NCI-H2171 treated with DMSO at 0.1 percent for 48 hours (cell line): ENCODE measurements at places on chromosomes 7 and 10.

DNA sequence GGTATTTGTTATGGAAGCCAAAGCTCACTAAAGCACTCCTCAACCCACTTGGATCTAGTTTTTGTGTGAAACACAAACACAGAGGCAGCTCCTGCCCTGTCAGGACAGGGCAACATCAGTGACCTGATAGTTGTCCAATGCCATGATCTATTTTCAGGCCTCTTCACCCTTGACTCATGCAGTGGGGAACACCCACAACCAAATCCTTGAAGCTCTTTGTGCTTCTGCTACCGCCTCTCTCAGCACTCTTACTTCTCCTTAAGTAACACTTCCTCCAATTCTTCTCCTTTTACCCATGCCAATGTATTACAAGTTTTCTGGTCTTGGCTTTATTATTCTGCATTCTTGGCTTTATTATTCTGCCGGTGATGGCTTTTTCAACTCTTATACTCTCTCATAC is 425.3 kb downstream of the INHBA start:
- no peak for DNase-seq

DNA sequence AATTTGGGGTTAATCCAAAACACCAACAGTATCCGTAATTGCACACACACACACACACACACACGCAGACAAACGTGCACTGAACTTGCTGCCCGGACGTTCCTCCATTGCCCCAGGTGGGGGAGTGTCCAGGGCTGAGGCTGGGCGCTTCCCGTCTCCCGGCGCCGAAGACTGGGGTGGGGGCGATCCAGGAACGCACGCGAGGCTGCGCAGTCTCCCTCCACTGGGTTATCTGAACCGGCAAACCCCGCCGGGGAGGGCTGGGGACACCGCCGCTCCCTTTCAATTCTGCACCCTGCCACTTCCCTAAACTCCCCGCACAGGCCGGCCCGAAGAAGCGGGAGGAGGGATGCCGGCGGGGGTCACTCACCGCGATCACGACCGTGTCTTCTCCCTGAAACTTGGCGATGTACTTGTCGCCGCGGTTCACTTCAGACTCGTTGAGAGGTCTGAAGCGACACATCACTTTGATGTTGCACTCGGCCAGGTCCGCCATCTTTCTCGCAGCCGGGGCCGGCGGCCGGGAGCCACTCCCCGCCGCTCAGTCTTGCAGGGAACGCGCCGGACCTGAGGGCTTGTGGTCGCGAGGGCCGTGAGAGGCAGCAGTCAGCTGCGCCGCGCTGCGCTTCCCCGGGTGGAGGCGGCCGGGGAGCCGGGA is 618 bp downstream of the KIF5B start:
- DNase-seq: peak; percentile 44

- no peak for DNase-seq
Measured at GRCh38 chr7:137895301-137896221, 48.8 kb upstream of the DGKI start.

- no peak for DNase-seq
Measured at GRCh38 chr10:30493609-30494530, 59.9 kb downstream of the MAP3K8 start.

DNA sequence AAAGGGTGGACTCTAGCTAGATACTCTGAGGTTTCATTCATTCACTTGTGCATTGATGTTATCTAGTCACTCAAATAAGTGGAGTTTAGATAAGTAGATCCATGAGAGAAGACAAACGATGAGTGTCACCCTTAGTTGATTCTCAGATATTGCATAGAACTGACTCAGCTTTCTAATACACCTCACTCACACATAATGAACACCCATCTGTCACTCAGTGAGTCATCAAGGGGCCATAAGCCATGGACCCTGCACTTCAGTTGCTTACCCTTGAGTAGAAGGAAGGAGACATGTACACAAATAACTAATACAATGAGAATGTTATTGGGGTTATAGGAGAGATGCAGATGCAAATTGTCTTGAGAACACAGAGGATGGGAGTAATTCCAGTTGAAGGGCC is 163.8 kb downstream of the SORCS3 start:
- DNase-seq: no peak

- DNase-seq: peak; percentile 46
Measured at GRCh38 chr10:128011059-128011979, 104.4 kb downstream of the PTPRE start.

DNA sequence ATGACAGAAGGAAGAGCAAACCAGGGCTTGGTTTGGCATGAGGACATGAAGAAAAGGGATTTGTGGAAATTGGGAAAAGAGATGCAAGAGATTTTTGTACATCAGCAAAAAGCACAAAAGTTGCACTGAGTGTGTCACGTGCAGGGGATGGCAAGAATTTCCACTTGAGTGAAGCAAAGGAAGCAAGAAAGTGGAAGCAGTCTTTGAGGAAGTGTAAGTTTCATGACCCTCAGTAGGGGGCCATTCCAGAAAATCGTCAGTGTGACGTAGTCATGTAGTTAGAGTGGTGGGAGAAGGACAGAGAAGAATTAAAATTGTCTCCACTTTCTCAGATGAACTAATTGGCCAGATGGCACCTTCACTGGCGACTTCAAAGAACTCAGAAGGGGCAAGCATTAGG is 123.3 kb upstream of the FZD1 start:
- DNase-seq: no peak

DNA sequence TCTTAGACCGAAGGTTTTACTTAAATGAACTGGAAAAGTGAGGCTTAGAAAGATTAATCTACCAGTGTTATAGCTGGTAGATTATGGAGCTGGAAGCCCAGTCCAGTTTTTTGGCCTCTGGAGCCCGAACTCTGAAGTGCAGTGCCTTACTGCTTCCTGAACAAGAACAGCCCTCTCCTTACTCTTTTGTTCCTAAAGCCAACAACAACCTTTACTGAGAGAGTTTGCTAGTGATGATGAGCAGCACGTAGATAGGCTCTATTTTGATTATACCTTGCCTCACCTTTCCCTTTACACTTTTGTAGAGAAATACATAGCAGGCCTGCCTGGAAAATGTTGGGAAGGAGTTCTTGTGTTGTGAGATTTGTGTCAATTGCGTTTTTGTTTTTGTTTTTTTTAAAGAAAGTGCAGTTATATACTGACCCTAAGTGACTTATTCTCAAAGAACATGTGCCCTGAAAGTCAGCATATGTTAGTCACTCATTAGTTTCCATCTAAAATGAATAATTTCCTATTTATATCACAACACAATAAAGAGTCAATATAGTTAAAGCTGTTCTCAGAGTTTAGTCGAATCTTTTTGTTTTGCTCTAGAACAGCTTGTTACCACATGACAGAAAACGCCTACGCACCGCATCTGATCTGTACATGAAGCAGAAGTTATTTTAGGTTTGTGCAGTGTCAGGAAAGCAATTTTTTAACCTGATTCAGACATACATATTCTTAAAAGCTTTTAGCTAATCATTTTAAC is 33.0 kb downstream of the PLEKHA1 start:
- no peak for DNase-seq

- no peak for DNase-seq
Measured at GRCh38 chr7:80950550-80950967, 31.7 kb upstream of the SEMA3C start.

DNA sequence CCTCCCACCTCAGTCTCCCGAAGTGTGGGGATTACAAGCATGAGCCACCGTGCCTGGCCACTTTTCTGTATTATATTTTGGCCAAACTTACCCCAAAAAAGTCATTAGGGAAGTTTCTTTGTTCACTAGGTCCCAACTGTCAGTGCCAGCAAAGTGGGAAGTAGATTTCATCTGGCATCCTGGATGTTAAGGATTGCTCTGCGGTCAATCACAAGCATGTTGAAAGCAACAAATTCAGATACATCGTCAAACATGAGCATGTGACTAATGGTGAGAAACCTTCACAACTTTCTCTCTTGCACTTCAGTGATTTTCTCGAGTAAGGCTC is 14.3 kb upstream of the LRRC17 start:
- no peak for DNase-seq

GRCh38 chr7:51639661-51640334 is 323.2 kb upstream of the COBL start:
- no peak for DNase-seq

- no peak for DNase-seq
Measured at GRCh38 chr7:116786791-116787443, 75.5 kb upstream of the CAPZA2 start.

GRCh38 chr7:33998476-33998875 is 93.1 kb downstream of the BMPER start:
- no peak for DNase-seq

- DNase-seq: no peak
Measured at GRCh38 chr10:24844742-24845141, 107.7 kb downstream of the PRTFDC1 start.

GRCh38 chr10:104437226-104437625 is 83.6 kb downstream of the CFAP58 start:
- no peak for DNase-seq

DNA sequence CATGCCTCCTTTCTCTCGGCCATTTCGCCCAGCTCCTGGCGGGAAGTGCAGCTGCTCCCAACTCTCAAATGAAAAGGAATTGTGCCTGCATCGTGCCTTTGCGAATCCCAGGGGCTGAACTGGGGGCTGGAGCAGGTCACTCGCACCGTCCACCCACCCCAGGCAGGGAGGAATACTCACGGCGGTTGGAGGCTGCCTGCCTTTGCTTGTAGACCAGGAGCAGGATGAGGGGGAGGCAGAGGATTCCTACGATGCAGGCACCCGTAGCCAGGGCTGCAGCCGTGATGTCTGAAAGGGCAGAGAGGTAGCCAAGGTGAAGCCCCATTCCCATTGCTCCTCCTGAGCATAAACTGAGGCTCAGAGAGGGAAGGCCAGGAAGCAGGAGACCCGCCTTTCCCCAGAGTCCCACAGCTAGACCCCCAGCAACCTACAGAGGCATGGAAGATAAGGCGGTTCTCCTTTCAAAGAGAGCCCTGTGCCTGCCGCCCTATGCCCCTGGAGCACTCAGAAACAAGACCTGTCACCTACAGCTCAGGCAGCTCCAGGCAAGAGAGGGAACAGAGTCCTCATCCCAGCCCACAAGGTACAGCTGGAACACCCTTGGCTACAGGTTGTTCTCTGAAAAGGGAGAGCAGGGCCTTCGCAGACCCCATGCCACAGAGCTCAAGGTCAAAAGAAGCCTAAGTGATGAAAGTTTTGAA is 18.0 kb downstream of the VSIR start:
- DNase-seq: no peak

GRCh38 chr10:56836659-56837058 is 475.6 kb upstream of the ZWINT start:
- DNase-seq: no peak

DNA sequence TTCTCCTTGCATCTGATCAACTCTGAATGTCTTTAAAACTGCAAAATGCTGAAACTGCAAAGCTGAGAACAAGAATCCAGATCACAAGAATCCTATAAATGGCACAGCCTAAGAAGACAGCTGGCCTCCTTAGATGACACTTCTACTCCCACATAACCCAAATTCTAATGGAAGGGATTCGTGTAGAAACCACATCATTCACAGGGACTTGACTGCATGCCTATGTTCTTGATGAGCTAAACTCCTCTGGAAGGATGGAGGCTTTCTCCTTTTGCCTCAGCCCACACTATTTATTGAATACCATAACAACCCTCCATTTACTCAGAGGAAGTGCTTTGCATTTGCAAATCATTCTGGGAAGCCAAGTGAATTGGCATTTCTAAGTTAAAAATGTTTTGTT is 252.5 kb upstream of the VWC2 start:
- no peak for DNase-seq

- no peak for DNase-seq
Measured at GRCh38 chr7:22733761-22734160, 6.8 kb downstream of the IL6 start.

GRCh38 chr10:122476333-122476695 is 15.0 kb downstream of the HTRA1 start:
- DNase-seq: peak; percentile 56

- DNase-seq: no peak
Measured at GRCh38 chr7:55533729-55534080, 38.6 kb downstream of the VOPP1 start.

- DNase-seq: no peak
Measured at GRCh38 chr7:81810476-81811155, 40.8 kb upstream of the HGF start.

GRCh38 chr7:56537952-56538351 is 421.7 kb upstream of the NUPR2 start:
- DNase-seq: no peak

GRCh38 chr10:114024876-114025610 is 18.6 kb upstream of the ADRB1 start:
- DNase-seq: no peak

DNA sequence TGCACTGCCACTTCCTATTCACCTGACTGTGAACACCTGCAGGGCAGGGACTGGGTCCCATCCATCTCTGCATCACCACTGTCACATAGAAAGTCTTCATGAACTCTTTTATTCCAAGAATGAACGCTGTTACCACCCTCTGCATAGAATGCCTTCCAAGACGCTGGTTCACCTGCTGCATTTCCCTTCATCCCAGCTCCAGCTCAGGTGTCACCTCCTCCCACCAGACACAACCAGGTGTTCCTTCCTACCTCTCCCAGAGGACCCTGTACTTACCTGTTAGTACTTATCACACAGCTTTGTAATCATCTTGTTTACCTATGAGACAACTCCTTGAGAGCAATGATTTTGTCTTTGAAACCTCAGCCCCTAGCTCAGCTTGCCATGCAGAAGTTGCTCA is 31.1 kb downstream of the SORBS1 start:
- DNase-seq: no peak

- no peak for DNase-seq
Measured at GRCh38 chr7:20776214-20776911, 10.3 kb downstream of the SP8 start.

DNA sequence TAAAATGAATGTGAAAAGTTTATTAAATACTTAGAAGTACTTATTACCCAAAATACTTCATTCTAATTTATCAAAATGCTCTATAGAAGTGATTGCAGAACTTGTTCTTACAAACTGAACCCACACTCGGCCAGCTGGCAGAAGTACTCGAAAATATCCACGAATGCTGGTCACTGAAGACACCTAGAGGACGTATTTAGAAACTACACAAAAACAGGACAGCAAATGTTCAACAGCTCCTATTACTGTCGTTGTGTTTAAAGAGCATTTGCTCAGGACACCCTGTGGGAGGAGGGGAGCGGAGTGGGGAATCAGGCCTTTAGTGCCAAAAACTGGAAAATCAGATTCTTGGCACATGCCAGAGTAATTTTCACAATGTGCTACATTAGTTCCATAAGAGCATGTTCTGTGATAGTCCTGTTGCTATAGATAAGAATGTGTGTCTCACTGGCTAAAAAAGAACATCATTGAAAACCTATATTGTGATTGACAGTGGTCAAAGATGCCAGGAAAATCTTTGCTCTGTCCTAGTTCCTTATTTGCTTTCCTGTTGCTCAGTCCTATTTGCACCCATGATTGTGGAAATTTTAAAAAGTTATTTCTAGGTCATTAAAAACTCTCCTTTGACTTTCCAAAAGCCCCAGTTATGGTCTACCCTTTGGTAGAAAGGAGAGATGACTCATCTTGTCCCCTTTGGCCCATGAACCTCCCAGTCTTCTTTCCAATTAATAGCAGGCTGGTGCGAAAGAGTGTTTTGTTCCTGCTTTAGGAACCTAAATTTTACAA is 49.0 kb upstream of the NRBF2 start:
- peak; percentile 48 for DNase-seq

DNA sequence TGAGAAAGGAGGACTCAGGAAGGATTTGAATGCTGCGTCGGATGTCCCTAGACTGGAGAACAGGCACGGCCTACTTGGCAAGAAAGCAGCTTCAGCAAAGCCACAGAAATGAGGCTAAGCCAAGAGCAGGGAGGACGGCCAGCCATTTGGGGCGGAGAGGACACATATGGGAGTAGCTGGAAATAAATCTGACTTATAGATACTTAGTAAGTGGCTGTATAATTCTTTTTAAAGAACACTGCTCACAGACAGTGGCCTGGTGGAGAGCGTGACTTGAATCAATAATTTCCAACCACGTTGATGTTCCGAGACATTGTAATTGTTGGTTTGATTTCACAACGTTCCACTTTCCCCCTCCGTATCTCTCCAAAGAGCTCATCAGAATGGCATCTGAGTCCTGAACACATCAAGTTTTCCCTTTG is 67.7 kb upstream of the JCAD start:
- no peak for DNase-seq
